Stimulated activated CD4-positive, alpha-beta T cell treated with anti-CD3 and anti-CD28 coated beads, Interleukin-15, amount 100 ng/mL, for 24 hours (primary cell): ENCODE measurements at places on chromosomes 6 and 20.

DNA sequence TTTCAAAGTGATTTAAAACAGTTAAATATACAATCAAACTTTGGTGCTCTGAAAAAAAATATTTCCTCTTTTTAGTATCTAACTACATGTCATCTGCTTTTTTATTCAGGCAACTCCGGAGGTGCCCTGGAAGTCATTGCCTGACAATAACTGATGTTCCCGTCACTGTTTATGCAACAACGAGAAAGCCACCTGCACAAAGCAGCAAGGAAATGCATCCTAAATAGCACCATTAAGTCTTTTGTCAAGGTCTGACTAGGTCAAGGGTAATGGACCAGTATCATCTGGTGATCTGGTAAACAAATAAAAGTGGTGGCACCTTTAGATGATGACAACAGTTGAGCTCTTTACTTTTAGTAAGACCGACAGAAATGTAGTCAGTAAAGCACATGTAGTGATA is 13.2 kb downstream of the FAM229B start:
- no peak for DNase-seq

DNA sequence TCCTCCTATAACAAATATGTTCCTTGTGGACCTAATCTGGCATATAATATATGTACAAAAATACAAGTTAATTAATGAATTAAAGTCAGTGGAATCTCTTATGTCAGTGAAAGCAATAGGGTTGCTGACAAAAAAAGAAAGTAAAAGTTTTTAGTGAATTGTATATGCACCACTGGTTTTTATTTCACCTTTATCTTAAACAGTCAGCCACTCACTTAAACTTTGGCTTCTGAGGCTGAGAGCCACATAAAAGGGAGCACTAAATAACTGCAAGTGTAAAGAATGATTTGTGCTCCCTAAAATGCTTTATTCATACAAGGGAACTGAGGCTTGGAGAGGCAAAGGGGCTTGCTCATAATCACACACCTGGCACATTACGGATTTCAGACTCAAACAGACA is 9.9 kb upstream of the F13A1 start:
- DNase-seq, result no peak

DNA sequence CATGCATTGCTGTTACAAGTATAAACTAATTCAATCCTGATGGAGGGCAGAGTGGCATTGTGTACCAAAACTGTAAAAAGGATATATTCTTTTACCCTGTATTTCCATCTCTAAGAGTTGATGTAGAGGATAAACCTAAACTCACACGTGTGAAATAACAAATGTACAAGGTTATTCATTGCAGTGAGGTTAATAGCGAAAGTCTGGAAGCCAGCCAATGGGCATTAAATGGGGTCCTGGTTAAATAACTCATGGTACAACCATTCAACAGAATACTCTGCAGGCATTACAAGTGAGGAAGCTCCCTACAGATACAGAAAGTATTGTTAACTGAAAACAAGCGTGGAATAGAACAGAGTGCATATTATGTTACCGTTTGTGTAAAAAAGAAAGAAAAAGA is 56.9 kb downstream of the BCAS1 start:
- DNase-seq, result no peak

DNA sequence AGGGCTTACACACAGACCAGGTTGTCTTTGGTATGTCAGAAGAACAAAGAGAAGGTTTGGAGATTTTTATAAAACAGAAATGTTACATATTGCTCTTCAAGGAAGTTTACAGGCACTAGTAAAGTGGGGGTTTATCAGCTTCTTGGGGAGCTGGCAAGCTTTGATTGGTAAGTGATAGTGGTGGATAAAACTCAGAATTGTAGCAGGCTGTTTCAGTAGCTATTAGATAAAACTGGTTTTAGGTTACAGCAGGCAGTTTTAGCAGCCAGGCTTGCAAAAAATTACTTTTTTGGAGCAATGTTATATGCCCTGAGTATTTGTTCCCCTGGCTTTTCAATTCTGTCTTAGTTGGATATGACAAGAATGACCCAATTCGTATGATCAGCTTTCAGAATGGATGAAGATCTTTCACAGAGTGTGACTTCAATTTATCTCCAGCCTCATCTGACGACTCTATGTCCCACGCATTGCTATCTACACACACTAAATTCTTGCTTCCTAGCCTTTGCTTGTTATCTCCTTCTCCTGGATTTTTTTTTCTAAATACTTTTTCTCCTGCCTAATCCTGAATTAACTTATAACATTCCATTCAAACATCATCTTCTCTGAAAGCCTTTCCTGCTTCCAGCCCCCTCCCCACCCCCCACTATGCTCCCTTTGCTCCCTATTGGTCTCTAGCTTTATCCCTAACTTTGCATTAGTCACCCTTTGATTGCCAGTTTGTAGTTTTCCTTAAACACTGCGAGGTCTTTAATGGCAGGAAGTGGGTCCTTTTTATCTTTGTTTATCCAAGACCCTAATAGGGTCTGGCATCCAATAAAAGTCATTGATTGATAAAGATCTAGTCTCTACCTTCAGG is 1.0 kb upstream of the TOMM34 start:
- no peak for DNase-seq

DNA sequence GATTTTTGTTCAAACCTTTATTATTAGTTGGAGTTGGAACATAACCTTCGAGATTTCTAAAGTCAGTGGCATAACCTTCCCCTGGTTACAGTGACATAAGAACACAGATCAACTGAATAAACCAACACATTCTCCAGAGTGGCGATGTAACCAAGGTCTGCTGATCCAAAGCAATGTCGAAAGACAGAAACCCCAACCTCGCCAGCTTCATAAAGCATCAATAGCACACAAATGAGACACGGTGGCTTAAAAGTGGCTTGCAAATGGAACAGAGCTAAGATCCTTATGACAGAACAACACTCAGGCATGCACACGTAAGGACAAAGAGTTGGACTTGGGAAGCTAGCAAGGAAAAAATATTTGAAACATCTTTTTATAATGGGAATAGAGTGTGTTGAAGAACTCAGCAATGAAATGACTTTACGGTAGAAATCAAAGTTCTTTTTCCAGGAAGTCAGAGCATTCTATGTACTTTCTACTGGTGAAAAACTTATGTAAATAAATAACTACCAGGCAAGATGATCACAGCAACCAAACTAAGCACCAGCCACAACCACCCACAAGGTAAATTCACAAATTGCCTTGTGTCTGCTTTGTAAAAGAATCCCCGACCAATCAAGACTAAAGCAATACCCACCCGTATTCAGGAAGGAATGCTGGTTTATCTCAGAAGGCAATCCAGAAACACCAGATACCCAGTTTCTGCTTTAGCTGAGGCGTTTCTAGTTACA is 61.0 kb upstream of the NHSL1 start:
- no peak for DNase-seq

DNA sequence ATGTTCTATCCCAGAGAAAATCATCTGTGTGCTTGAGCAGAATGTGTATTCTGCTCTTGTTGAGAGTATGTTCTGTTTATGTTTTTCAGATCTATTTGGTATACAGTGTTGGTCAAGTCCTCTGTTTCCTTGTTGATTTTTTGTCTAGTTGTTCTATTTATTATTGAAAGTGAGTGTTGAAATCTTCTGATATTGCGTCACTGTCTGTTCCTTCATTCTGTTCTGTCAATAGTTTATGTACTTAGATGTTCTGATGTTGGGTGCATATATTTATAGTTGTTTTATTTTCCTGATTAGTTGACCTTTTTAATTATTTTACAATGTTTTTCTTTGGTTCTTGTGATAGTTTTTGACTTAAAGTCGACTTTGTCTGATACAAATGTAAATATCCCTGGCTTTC is 458.7 kb upstream of the HSF2 start:
- DNase-seq, result no peak

DNA sequence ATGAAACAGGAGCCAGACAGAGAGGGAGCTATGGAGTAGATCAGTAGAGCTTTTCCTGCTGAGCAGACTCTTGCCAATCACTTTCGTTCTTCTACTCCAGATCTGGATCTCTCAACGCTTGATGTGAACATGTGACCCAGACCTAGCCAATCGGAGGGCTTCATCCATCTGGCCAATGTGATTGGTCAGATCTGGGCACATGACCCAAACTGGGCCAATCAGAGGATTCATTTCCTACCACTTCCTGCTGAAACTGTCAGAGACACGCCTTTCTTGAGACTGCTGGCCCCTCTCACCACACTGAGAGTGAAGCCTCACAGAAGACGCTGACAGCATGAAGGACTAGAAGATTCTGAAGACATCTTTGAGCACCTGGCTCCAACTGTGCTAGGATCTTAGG is 44.2 kb upstream of the ZMYND8 start:
- no peak for DNase-seq

- DNase-seq, result no peak
Observed at GRCh38 chr6:129753422-129753821, 43.4 kb upstream of the ARHGAP18 start.

GRCh38 chr6:121157906-121158305 is 176.4 kb downstream of the TBC1D32 start:
- no peak for DNase-seq

DNA sequence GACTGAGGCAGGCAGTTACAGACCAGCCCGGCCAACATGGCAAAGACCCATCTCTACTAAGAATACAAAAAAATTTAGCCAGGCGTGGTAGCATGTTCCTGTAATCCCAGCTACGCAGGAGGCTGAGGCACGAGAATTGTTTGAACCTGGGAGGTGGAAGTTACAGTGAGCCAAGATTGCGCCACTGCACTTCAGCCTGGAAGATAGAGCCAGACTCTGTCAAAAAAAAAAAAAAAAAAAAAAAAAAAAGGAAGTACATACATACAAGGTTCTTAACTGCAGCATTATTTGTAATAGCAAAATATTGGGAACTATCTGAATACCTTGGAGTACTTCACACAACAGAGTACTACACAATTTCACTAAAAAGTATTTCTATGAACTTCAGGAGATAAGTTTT is 183.5 kb upstream of the OLIG3 start:
- no peak for DNase-seq

DNA sequence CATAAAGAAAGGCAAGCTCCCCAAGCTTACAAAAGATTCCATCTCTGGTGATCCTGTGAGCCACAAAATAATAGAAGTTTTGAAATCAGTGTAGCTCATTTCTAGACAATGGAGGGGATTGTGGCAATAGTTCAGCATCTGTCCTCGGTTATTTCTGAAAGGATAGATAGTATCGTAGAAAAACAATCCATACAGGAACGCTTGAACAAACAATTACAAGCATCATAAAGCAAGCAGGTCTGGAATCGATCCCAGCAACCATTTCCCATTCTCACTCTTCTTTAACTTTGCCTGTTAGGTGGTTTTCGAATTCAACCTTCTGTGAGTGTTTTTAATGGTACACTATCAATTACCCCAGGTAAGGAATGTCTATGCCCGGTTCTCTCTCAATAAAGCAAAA is 931.1 kb downstream of the KIF16B start:
- DNase-seq, result no peak

GRCh38 chr6:117399924-117400323 is 25.8 kb downstream of the ROS1 start:
- DNase-seq, result no peak

GRCh38 chr6:90110971-90111370 is 185.7 kb downstream of the BACH2 start:
- peak; percentile 74 for DNase-seq

GRCh38 chr6:110180228-110181008 is at the start of gene CDC40:
TSS of gene CDC40 (plus strand) at chr6:110180427. CDS start at chr6:110180445, 18 bp downstream.
- peak; percentile 64 for DNase-seq

DNA sequence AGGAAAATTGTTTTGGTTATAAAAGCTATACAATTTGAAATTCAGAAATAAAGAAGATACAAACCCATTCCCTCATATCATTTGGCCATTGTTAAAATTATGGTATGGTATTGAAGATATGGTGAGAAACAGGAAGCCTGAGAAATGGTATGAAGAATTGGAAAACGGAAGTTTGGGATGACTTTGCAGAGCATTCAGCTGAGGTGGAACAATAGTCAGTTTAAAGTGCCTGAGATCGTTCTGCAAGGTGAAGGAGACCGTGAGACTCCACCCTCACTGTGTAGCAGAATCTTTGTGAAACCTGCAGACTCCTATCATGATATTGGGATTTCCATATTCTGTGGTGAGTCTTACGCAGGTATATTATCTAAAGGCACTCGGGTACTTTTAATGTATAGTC is 97.3 kb downstream of the ADGRB3 start:
- DNase-seq, result no peak

GRCh38 chr20:49915118-49915379 is 280 bp downstream of the SPATA2 start:
- no peak for DNase-seq
